Activated T-cell treated with anti-CD3 and anti-CD28 coated beads for 24 hours (primary cell): ENCODE measurements at places on chromosomes 2 and 18.

DNA sequence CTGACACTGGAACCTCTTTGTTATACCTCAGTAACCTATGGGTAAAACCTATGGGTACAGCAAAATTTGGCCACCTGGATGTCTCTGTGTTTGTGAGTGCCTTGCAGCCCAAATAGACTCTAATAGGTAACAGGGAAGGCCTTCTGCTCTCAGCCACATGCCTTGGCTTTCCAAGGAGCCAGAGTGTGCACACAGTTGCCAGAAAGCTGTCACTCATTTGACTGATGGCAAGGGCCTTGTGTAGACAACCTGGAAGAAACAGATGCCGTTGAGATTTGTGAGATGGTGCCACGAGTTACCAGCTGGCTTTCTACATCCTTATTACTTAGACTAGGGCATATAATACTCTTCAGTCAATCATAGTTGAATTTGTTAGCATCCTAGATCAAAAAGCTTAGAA lies 90.1 kb upstream of the RAB12 start:
- DNase-seq = no peak

DNA sequence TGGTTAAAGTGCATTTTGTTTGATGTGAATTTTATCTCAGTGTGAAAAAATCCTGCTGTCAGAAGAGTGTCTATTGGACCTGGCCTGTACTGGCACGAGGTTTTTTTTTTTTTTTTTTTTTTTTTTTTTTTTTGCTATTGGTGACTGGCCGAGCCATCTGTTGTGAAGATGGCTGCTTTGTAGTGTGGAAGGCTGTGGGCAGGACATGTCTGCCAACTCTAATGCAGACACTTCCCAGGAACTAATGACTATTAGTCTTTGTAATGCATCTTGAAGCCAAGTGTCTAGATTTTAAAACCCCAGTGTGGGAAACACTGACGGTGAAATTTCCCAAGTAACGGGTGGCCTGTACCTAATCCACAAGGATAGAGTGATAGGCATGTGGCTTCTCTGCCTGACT lies 34.3 kb downstream of the ZAP70 start:
- DNase-seq = no peak

- no peak for DNase-seq
These were observed 92.1 kb downstream of the RNF144A start for GRCh38 chr2:7009207-7009911.

DNA sequence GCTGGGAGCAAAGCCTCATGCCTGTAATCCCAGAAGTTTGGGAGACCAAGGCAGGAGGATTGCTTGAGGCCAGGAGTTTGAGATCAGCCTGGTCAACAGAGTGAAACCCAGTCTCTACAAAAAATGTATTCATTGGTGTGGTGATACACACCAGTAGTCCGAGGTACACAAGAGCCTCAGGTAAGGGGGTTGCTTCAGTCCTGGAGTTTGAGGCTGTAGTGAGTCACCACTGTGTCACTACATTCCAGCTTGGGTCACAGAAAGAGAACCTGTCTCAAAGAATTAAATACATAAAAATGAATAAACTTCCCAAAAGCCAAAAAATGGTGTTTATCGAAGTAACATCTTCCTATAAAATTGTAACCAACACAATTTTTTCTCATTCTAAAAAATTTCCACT lies 568.1 kb upstream of the LINC00305 start:
- DNase-seq = no peak

DNA sequence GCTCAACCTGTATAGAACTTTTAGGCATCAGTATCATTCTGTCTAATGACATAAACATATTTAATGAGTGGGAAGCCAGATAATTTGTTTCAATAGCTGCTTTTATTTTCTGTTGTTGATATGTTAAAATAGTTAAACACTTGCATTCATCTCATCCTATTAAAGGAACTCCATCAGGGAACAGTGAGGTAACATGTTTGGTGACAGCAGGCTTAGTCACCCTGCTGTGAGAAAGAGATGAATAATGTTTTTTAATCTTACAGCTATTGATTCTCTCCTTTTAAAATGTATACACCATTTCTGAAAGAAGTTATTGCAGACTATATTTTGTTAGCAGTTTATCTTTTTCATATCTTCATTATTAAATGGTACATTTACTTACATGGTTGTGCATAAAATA lies 123.3 kb upstream of the CWC22 start:
- DNase-seq = no peak

- no peak for DNase-seq
These were observed 50.9 kb downstream of the FBXO48 start for GRCh38 chr2:68416081-68416675.

- DNase-seq = no peak
These were observed 536 bp downstream of the VPS54 start for GRCh38 chr2:64018701-64019082.

DNA sequence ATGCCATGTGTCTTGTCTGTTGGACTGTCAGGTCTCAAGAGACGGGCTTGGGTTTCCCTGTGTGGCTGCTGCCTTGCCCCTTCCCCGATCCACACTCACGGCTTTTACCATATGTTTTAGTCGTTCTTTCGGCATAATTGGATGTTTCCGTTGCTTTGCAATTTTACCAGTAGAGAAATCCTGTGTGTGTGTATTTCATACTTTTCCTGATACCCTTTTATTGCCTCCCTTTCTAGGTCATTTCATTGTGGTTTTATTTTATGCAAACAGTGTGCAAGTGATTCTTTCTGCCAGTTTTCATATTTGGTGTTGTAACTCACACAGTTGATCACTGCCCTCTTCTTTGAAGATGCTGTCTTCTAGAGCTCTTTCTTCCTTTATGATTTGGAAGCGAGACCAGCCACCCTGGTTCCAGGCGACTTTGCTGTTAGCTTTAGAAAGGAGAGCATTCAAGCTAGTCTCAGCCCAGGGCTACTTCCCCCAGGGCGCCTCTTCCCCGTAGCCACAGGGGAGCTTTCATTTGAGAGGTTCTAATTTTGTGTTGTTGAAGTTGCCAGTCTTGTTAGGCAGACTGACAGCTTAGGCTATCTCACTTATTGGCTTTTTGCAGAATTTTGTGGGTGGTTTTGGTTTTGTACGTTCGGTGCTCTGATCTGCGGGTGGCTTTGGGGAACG lies 17.0 kb downstream of the SH3BP4 start:
- no peak for DNase-seq

GRCh38 chr2:30629866-30630265 lies 177.4 kb downstream of the CAPN13 start:
- DNase-seq = no peak

- DNase-seq = no peak
These were observed 51.1 kb downstream of the PTGR3 start for GRCh38 chr18:75157851-75158250.

DNA sequence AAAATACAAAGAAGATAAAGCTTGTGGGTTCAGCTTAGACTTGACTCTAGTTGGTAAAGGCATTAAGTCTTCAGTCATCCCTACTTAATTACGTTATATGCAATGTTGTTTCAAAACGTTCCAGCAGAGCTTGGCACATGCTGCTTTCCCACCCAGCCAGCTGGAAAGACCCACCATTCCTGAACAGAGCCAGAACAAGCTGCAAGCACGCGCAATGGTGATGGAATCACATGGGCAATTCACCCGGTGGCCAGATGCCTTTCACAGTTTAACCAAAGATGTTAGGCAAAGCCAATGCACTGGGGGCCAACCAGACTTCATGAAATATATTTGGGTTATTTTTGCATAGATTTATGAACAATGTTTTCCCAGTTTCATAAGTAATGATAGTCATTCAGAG lies 123.4 kb upstream of the CDH20 start:
- no peak for DNase-seq
